ENCODE measurements at places on chromosomes 11 and 22. TPM values are rescaled to one million over a fixed set of nuclear protein-coding genes. Genes with fewer than 3 reads are reported as not detected.

DNA sequence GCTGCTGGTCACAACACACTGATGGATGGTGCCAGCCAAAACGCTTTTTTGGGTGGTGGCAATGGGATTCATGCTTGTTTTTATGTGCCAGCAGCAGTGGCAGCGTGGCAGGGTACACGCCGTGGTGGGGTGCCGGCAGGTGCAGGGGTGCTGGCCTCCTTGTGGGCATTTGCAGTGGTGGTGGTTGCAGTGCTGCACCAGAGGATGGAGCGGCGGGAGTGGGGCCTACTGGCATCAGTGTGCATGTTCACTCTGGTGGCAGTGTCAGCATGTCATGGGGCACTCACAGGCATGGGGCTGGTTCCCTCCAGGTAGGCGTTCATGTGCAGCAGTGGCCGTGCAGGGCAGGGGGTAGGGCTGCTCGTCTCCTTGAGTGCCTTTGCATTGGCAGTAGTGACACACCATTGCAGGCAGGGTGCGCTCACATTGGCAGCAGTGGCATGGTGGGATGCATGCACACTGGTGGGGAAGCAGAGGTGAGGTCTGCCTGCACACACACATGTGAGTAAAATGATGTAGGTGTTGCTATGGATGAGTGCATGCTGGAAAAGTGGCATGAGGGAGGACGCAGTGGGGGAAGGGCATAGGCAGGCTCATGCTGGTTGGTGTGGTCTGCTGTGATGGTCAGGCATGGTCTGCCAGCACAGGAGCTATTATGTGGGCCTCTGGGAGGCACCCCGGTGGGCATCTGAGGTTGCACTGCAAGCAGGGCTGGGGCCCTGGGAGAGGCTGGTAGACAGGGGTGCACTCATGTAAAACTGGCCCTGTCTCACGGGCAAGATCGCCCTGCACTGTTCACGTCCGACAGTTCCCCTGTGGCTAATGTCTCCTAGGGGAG is 29.9 kb downstream of the CCDC15 start:
- no peak for DNase-seq

- no peak for DNase-seq
Measured at GRCh38 chr11:705646-706438, at the start of gene EPS8L2. Gene EPS8L2, plus strand, starts transcription at chr11:706231. Its CDS starts 3,177 bp downstream, at chr11:709408.

DNA sequence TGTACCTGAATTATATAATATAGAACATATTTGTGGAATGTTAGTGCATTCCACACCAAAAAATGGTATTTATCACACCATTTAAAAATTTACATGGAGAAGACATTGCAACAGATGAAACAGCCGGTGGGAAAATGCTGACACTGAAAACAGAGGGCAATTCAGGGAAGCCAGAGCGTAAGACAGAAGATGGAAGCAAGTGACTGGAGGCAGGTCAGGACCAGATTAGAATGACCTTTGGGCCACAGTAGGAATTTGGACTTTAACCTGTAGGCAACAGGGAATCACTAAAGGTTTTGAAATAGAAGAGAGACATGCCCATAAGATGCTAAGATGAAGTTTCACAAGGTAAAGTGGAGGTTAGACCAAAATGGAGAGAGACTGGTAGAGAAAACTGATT is 60.5 kb downstream of the METTL15 start:
- no peak for DNase-seq

GRCh38 chr11:16013649-16014275 is 342.6 kb downstream of the SOX6 start:
- DNase-seq = no peak

- DNase-seq = no peak
Measured at GRCh38 chr11:10975287-10975721, 117.5 kb upstream of the ZBED5 start.

- no peak for DNase-seq
Measured at GRCh38 chr11:27965559-27965958, 142.4 kb downstream of the KIF18A start.

The NPAS4 gene
- not detected for total RNA-seq

- DNase-seq = peak; percentile 62
Measured at GRCh38 chr22:50444663-50445062, 30.2 kb downstream of the SBF1 start.

The AGBL2 gene
- 0.86 TPM for total RNA-seq

GRCh38 chr11:65617990-65618751 is 2.6 kb downstream of the PCNX3 start:
- DNase-seq = no peak

- DNase-seq = no peak
Measured at GRCh38 chr11:130615561-130615960, 167.1 kb downstream of the ADAMTS15 start.

The HSPB2 gene
- total RNA-seq = not detected

Measured in endothelial cell of umbilical vein (primary cell).